Activated CD4-positive, alpha-beta T cell treated with anti-CD3 and anti-CD28 coated beads, Interleukin-2, amount 50 U/mL, for 48 hours (primary cell): ENCODE measurements at places on chromosomes 16 and 17.

DNA sequence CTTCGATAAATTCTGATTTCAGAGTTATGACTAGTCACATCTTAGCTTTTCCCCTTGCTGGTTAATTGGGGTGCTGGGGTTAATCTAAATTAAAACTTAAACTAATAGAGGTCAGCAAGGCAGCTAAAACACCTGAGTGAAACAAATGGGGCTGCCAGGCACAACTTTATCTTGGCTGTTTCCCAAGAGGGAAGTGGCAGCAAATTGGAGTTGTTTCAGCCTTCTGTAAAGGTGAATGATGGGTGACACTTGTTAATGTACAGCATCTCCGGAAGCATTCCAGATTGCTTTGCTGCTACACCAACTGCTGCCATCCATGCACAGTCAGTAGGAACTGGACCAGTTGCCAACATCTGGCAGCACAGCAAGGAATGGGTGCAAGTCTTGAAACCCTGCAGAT is 43.9 kb downstream of the AATF start:
- DNase-seq = no peak

GRCh38 chr17:78716292-78716691 is 65.8 kb downstream of the CYTH1 start:
- no peak for DNase-seq

DNA sequence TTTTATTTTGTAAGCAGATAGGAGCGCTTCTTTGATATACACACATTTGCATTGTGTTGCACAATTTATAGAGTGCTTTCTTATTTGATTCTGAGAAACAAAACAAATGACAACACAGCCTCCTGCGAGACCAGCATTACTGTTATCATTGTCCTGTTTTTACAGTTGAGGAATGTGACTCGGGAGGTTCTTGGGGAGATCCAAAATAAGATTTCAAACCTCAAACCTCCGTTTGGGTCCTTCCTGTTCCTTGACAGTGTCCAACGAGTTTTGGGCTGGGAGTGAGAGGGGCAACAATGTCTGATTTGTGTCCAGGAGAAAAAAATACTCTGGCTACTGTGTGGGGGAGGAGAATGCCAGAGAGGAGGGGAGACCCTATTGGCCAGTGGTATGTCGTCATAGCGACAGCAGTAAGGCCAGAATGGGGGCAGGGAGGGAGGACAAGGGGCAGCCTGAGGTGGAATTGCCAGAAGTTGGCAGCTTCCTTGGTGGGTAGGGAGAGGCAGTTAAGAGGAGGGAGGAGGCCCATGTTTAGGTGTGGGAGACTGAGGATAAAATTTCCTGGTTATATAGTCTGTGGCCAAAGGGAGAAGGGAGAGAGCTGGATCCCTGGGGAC is 45.5 kb downstream of the TMEM132E start:
- DNase-seq = no peak

DNA sequence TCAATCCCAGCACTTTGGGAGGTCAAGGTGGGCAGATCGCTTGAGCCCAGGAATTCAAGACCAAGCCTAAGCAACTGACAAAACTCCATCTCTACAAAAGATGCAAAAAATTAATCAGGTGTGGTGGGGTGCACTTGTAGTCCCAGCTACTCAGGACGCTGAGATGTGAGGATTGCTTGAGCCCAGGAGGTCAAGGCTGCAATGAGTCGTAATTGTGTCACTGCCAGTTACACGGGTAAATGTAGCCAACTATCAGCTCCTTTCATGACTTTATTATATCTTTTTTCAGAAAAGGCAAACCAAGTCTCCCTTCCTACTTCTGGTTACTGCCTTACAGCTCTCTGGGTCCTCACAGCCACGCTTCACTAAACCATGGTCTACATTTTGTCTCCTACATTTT is 4.0 kb downstream of the SDF2 start:
- no peak for DNase-seq
